ENCODE measurements at places on chromosomes 12 and 14. TPM values are rescaled to one million over a fixed set of nuclear protein-coding genes. Genes with fewer than 3 reads are reported as not detected.

Gene GNB3
- polyA plus RNA-seq, result 13.8 TPM

Gene GYS2
- not detected for polyA plus RNA-seq

Gene P2RX7
- polyA plus RNA-seq, result 0.43 TPM

Gene BBOF1
- 1.9 TPM for polyA plus RNA-seq

Gene FAM186B
- polyA plus RNA-seq, result 0.16 TPM

Gene GRIP1
- 0.03 TPM for polyA plus RNA-seq

Gene KCNH3
- 3.2 TPM for polyA plus RNA-seq

Gene SLC39A5
- 0.12 TPM for polyA plus RNA-seq

- H3K4me3 ChIP-seq, result no peak overlapping the region
- H3K27me3 ChIP-seq, result no peaks in the 10 kb centered on the region
- no peak overlapping the region for H3K27ac ChIP-seq
- H3K36me3 ChIP-seq, result no peaks in the 10 kb centered on the region
Measured at GRCh38 chr12:130509454-130509853, 171.8 kb downstream of the PIWIL1 start.

- no peaks in the 10 kb centered on the region for H3K4me1 ChIP-seq
- H3K4me3 ChIP-seq, result no peak overlapping the region
- DNase-seq, result no peak
- no peak overlapping the region for H3K27ac ChIP-seq
Measured at GRCh38 chr14:38578278-38578681, 322.4 kb upstream of the CLEC14A start.

DNA sequence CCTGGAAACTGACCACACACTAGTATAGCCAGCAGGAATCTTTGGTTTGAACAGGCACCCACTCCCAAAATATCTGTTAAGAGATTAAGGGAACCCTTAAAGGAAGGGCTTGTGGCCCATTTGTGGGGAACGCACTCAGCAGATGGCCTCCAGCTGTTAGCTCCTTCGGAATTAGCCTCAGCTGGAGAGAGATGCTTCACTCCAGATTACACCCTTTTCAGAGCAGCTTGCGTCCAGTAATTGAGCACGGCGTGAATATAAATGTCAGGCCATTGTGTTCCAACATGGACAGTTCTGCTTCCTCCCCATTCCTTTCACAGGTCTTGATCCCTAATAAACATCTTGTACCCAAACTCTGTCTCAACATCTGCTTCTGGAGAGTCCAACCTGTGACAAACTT lies 397.8 kb downstream of the SEC23A start:
- no peaks in the 10 kb centered on the region for H3K4me1 ChIP-seq
- no peaks in the 10 kb centered on the region for H3K27me3 ChIP-seq
- no peak overlapping the region for H3K27ac ChIP-seq

DNA sequence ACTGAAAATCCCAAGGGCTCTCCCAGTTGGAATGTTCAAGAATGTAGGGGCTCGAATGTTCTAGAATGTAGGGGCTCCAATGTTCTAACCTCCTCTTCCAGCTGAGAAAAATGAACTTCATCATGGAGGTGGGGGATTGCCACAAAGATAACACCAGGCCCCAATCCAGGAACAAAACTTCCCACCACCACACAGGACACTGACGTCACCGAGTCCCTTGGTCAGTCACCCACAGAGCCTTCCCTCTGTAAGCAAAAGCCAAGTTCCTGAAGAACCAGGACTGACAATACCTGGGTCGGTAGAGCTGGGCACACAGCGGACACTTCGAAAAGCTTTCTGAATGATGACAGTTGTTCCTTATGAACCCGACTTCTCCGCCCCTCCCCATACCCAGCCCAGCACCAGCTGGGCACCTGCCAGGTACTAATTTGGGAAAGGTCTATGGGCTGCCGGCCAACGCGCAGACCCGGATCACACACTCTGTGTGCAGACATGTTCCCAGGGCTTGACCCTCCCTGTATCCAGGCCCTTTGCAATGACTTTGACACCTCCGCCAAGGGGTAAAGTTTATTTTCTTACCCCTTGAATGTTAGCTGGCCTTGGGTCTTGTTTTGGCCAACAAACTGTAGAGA lies 18.9 kb downstream of the ITPK1 start:
- H3K4me1 ChIP-seq, result no peaks in the 10 kb centered on the region
- no peak overlapping the region for H3K4me3 ChIP-seq
- no peak for DNase-seq
- no peaks in the 10 kb centered on the region for H3K27me3 ChIP-seq
- no peaks in the 10 kb centered on the region for H3K36me3 ChIP-seq

- no peak overlapping the region for H3K27ac ChIP-seq
- H3K4me3 ChIP-seq, result no peak overlapping the region
- H3K36me3 ChIP-seq, result no peaks in the 10 kb centered on the region
- DNase-seq, result no peak
- H3K4me1 ChIP-seq, result no peaks in the 10 kb centered on the region
Measured at GRCh38 chr14:38070061-38070588, 137.6 kb upstream of the SSTR1 start.

GRCh38 chr12:52946334-52946733 lies 2.6 kb upstream of the KRT18 start:
- no peaks in the 10 kb centered on the region for H3K27me3 ChIP-seq
- H3K4me3 ChIP-seq, result no peak overlapping the region
- peaks cover 4% of the 10 kb centered on the region for H3K36me3 ChIP-seq
- peaks cover 41% of the 10 kb centered on the region for H3K4me1 ChIP-seq

DNA sequence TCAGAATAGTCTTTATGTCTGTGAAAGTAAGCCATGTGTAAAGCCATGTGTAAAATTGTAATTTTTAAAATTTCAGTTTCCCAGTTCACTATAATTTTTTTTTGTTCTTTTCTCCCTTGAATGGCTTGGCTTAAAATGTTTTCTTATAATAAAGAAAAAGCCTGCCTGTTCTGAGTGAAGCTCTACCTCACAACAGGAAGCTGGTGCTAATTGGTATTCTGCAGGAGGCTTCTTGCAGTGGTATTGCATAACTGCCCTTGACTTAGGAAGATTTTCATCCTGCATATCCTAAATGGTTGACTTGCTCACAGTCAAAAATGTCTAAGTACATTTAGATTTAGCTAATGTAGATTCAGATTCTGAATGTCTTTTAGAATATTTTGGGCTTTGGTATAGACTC lies 49.5 kb downstream of the ATP2A2 start:
- H3K36me3 ChIP-seq, result peaks cover 88% of the 10 kb centered on the region
- H3K27ac ChIP-seq, result no peak overlapping the region
- no peaks in the 10 kb centered on the region for H3K27me3 ChIP-seq
- H3K4me1 ChIP-seq, result peaks cover 9% of the 10 kb centered on the region

GRCh38 chr12:76153616-76154015 lies 69.1 kb upstream of the NAP1L1 start:
- H3K4me1 ChIP-seq, result no peaks in the 10 kb centered on the region
- H3K4me3 ChIP-seq, result no peak overlapping the region
- no peaks in the 10 kb centered on the region for H3K36me3 ChIP-seq
- no peak overlapping the region for H3K27ac ChIP-seq

DNA sequence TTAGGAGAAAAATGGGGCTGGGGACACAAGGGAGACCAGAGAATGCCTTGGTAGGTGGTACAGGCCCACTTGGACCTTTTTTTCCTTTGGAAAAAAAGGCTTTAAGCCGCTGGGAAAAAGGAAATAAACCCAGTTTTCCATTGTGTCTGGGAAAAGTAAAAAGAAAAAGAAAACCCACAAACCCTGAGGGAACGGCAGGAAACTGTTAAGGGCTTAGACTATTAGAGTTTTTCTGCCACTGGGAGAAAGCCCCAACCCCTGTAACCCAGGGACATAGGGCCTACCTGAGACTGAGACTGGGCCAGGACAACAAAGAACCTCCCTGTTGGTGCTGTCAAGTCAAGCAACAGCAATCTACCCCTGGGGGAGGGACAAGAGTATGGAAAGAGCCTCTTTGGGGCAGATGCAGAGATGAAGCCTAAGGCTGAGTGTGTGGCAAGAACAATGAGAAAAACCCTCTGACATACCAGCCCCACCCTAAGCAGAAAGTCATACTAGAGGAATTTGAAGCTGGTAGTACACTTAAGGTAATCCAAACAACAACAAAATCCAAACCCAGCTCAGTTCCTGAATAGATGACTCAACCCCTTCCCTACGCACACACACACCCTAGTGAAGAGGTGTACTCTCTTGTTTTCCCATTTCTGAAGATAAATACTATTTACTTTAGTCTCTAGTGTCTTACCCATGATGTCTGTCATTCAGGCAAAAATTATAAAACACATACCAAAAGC lies 22.8 kb downstream of the ATF1 start:
- H3K27me3 ChIP-seq, result no peaks in the 10 kb centered on the region
- H3K36me3 ChIP-seq, result no peaks in the 10 kb centered on the region
- peak overlapping the region; percentile 54 for H3K27ac ChIP-seq
- no peak overlapping the region for H3K4me3 ChIP-seq

DNA sequence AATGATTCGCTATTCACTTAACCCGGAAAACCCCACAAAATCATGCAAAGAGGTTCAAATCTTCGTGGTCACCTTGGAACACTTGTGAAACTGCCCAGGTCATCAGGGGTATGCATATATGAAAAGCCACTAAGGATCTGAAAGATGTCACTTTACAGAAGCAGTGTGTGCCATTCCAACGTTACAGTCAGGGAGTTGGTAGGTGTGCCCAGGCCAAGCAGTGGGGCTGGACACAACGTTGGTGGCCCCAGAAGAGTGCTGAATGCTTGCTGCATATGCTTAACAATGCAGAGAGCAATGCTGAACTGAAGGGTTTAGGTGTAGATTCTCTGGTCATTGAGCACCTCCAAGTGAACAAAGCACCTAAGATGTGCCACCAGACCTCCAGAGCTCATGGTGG lies 51.1 kb upstream of the EIF5 start:
- H3K27me3 ChIP-seq, result peaks cover 14% of the 10 kb centered on the region
- DNase-seq, result no peak
- H3K4me1 ChIP-seq, result no peaks in the 10 kb centered on the region

DNA sequence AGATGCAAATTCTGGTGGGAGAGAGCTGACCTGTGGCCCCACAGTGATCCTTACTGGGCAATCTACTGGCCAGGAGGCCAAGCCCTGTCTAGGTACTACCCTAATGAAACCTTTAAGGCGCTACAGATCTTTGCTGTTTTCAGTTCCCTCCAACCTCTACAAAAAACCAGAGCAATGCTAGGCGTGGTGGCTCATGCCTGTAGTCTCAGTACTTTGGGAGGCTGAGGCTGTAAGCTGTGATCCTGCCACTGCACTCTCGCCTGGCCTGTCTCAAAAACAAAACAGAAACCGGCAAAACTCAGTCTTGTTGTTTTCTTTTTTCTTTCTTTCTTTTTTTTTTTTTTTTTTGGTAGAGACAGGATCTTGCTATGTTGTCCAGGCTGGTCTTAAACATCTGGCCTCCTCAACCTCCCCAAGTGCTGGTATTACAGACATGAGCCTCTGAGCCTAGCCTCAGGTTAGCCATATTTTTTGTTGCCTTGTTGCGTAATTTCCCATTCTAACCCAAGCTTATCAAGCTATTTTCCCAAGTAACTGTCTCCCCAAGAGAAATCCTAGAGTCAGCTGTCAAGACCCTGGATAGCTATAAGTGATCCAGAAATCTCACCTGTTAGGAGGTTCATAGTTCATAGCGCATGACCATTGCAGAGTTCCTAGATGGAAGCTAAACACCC lies 2.8 kb downstream of the ETFBKMT start:
- H3K4me3 ChIP-seq, result no peak overlapping the region
- H3K27me3 ChIP-seq, result no peaks in the 10 kb centered on the region
- peaks cover 4% of the 10 kb centered on the region for H3K4me1 ChIP-seq
- H3K27ac ChIP-seq, result no peak overlapping the region

- H3K27me3 ChIP-seq, result no peaks in the 10 kb centered on the region
- H3K36me3 ChIP-seq, result no peaks in the 10 kb centered on the region
- H3K27ac ChIP-seq, result no peak overlapping the region
- no peak for DNase-seq
Measured at GRCh38 chr14:54665946-54666345, 99.0 kb downstream of the SAMD4A start.

DNA sequence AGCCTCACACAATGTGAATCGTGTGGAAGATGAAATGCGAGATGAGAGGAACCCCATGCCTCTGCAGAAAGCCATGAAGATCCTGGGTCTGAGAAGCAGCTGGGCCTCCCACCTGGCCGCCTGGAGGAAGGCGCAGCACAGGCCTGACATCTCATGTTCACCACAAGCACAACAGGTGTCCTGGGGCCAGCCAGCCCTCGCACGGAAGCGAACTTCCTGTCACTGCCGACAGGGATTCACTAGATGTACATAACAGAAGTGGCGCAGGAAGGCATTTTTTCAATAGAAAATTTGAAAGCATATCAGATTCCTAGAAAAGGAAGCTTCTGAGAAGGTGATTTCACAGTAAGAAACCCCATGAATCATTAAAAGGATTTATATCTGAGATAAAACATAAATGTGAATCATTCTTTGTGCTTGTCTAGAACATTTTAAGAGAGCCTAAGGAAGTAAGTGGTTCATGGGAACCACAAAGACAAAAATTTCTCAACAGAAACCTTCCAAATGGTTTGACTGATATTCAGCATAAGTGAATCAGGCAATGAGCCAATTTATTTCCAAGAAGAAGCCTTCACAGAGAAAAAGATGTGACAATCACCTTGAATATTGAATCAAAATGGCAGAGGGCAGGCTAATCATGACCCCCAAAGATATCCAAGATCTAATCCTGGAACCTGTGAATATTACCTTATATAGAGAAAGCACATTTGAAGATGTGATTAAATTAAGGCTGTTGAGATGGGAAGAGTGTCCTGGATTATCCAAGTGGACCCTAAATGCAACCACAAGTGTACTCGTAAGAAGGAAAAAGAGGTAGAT lies 311.9 kb downstream of the DUSP6 start:
- no peaks in the 10 kb centered on the region for H3K27me3 ChIP-seq
- H3K27ac ChIP-seq, result no peak overlapping the region
- H3K4me1 ChIP-seq, result peaks cover 6% of the 10 kb centered on the region

DNA sequence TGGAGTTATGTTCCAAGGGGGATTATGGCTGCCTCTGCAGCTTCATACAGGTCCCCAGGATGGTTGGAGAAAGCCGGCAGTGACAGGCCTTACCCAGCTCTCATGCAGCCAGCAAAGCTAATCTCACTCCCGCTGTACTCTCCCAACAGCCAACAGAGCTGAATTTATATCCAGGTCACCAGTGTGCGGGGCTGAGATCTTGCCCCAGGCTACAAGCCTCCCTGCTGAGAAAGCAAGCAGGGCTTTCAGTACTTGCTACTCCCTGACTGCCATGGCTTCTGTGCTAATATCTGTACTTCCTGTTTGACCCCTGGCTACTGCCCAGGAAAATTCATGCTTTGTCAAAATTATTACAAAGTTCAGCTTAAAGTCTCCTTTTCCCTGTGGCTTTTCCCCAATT lies 92.9 kb downstream of the ATP23 start:
- H3K4me1 ChIP-seq, result no peaks in the 10 kb centered on the region
- no peak overlapping the region for H3K27ac ChIP-seq
- DNase-seq, result no peak
- H3K27me3 ChIP-seq, result no peaks in the 10 kb centered on the region
- H3K36me3 ChIP-seq, result no peaks in the 10 kb centered on the region
- H3K4me3 ChIP-seq, result no peak overlapping the region

DNA sequence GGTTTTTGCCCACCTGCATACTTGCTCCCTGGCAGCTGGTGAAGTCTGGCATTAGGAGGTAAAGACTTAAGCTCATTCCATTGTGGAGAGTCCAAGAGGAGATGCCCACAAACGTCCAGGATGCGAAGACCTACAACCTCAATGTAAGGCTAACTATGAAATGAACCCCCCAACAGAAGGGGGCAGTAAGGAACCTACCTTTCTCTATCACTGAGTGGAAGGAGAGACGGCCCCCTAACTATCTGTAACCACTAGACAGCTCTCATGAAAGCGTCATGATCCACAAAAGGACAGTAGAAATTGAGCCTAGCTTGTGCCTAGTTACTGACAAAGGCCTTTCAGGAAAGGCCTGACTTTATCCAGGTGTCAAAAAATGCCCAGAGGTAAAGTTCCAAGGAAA lies 55.3 kb downstream of the ZFYVE21 start:
- H3K27me3 ChIP-seq, result no peaks in the 10 kb centered on the region
- no peak overlapping the region for H3K27ac ChIP-seq
- no peak for DNase-seq
- no peaks in the 10 kb centered on the region for H3K36me3 ChIP-seq
- no peak overlapping the region for H3K4me3 ChIP-seq

Measured in SK-N-SH (cell line).